ENCODE measurements at places on chromosomes 6 and 20. TPM values are rescaled to one million over a fixed set of nuclear protein-coding genes. Genes with fewer than 3 reads are reported as not detected.

GRCh38 chr6:63571361-63572043, 778 bp upstream of the LOC128125822 start:
- no peak for DNase-seq

DNA sequence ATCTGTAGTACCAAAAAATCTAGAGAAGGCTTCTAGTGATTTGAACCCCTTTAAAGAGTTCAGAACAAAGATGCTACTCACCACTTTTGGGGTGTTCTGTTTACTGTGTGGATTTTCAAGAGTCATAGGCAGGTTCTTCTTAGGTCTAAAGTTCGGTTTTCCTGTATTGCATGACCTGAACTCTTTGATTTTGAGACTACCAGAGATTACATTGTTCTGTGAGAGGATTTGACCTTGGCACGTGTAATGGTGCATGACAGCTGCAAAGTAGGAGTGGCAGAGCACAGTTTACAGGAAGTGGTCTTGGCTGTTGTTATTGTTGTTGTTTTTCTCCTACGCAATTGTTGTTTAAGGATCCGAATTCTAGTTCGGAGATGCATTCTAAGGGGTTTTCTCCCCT, 592.7 kb downstream of the EPHA7 start:
- no peak for DNase-seq

GRCh38 chr20:19213946-19214490, 1.6 kb downstream of the SLC24A3 start:
- DNase-seq = no peak

GRCh38 chr6:116512111-116512559, 696 bp downstream of the CALHM5 start:
- no peak for DNase-seq

The FAM83C gene
- total RNA-seq = not detected

The NT5DC1 gene
- 5.9 TPM for total RNA-seq

GRCh38 chr6:21067521-21067920, 526.0 kb upstream of the SOX4 start:
- DNase-seq = peak; percentile 64

- no peak for DNase-seq
These were observed 92.1 kb upstream of the GCM1 start for GRCh38 chr6:53240761-53241160.

DNA sequence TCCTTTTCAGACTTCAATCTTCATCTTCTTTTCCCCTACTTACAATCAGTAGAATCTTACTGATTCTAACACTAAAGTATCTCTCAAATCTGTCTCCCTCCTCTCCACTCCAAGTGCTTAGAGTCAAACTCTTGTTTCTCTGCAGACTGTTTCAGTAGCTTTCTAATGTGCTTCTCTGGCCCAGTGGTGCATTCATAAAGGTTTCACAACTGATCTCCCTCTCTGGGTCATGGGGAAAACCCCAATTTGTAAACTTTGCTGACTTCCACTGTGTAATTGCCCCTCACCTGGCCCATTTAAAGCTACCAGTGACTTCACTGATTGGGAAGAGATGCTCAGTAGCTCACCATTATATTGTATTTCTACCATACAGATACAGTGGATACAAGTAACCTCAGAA, 183.6 kb downstream of the FAXC start:
- no peak for DNase-seq

GRCh38 chr6:99514089-99514488, 1.1 kb downstream of the USP45 start:
- DNase-seq = no peak

DNA sequence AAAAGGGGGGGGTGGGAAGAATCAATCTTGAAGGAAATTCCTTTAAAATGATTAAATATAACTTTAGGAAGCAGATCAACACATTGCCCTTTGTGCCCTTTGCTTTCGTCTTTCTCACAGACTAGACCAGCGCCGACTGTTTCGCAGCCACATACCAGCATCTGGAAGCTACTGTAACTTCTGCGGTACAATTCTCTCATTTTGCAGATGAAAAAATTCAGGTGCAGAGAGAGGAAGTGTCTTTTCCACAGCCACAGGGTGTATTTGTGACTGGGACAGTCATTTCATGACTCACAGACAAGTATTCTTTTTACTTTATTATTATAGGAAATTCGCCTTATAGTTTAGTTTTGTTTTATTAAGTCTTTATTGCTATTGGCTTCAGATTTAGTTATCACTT, 84.2 kb downstream of the UST start:
- DNase-seq = no peak

DNA sequence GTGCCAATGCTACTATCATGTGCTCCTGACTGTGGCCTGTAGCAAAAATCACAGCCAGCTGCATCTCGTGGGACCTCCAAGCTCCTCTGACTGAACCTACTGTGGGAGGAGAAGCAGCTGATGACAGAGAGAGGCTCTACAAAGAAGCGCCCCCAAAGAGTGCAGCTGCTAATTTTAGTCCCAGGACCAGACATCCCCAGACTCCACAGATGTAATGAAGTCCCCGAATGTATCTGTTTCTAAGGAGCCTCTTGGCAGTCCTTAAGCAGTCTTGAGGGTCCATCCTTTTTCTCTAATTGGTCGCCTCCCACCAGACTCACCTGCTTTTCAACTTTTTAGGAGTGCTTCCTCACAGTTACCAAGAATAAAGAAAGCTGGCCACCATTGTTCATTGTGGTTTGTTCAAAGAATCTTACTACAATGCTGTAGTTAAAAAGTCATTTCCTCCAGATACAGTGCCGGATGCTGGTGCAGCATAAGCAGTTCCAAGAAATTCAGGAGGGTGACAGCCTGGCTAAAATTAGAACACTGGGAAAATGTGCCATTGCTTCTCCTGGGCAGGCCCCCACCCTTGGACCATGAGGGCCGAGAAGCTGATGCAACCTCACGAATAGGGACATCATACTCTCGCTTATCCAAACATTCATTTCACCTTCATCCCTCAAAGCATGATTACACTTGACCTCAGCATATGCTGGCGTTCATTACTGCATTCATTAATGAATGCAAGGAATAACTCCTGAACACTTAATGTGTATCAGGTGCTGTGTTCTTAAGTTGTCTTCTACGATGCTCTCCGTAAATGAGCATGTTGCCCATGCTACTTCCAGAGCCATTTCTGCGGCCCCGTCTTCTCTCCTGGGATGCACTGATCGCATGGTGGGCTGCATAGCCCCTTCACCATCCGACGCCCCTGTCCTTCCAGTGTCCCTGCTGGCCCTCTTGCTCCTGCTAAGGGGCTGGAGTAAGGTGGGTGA, 66.4 kb downstream of the LY86 start:
- no peak for DNase-seq

- no peak for DNase-seq
These were observed 116.5 kb downstream of the TCP11 start for GRCh38 chr6:35024551-35025054.

DNA sequence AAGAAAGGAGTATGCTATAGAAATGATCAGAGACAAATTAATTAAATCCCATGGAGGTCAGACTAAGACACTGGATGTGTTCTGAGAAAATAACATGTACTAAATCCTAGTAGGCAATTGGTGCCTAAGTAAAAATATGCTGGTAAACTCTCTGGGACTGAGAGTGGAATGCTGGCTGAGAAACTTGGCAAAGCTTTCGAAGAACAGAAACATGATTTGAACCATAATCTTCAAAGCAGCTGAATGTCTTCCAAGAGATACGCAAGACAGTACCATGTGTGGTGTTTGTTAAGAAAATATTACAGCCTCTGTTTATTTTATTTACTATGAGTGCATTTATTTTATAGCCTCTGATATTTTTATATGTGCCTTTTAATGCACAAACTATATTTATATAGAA, 55.2 kb downstream of the EFHC1 start:
- no peak for DNase-seq

The OXT gene
- not detected for total RNA-seq

DNA sequence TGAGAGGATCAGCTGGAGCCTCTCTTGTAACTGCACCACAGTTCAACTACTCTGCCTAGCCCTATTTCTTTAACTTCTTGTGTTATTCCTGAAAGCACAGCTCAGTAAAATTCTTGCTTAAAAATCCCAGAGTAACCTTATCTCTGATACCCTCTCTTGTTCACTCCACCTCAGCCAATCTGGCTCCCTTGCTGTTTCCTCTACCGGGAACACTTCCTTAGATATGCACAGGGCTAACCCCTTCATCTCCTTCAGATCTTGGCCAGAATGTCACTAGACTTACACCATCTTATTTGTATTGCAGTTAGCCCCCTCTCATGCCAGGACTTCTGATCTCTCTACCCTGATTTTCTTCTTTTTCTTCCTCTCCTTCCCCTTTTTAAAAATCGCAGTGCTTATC, 2.6 kb upstream of the ZKSCAN3 start:
- DNase-seq = no peak

- DNase-seq = no peak
These were observed 38.8 kb downstream of the SLC22A1 start for GRCh38 chr6:160160450-160160849.

The ASIP gene
- not detected for total RNA-seq

GRCh38 chr6:5566718-5567117, 305.4 kb downstream of the FARS2 start:
- DNase-seq = no peak

The SOBP gene
- total RNA-seq = 2.3 TPM

The SRC gene
- total RNA-seq = 20.6 TPM

GRCh38 chr20:47789764-47790579, 4.7 kb upstream of the SULF2 start:
- DNase-seq = no peak

GRCh38 chr6:109877028-109878004, 100.8 kb upstream of the GPR6 start:
- no peak for DNase-seq

The CTCFL gene
- total RNA-seq = not detected

DNA sequence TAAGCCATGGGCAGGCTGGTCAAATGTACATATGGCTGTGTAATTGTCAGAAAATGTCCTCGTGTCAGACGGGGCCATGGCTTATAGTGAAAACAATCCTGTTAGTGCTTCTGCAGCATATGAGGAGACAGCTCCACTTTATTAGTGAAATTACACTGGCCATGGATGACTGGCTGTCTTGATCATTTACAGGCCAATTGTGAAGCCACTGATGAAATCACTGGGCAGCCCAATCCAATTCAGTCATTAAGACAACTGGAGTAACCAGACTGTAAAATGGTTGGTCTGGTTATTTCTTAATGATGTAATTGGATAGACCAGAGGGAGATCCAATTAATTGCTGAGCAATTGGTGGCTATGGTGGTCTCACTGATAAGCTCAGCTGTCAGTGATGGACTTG, 749.5 kb downstream of the KIF16B start:
- no peak for DNase-seq

The TNFRSF6B gene
- 96.8 TPM for total RNA-seq

DNA sequence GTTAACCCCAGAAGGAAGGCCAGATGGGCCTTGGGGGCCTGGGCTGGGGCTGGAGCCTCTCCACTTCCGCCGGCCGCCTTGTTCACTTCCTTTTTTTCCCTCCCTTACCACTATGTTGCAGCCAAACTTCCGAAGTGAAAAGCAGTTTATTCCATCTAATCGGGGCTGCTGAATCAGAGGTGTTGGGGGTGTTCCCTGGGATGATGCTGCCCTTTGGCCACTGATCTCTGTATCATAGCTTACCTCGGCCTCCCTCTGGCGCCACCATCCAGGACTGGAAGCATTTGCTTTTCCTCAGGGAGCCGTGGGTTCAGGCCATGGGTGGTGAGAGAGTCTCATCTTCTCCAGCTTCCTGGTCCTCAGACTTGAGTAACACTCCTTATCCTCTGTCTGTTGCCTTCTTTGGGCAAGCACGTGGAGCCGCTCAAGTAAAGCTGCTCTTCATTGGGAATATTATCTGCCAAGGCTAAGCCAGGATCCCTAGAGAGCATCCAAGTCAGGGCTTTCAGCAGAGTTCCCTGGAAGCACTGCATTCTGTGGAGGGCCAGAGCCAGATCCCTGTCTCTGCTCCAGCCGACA, 39.6 kb downstream of the SLX4IP start:
- no peak for DNase-seq

The IFNGR1 gene
- 77.8 TPM for total RNA-seq

GRCh38 chr20:61634376-61635145, 382.5 kb downstream of the CDH4 start:
- DNase-seq = no peak

GRCh38 chr20:38640521-38640920, 38.9 kb downstream of the ARHGAP40 start:
- no peak for DNase-seq

DNA sequence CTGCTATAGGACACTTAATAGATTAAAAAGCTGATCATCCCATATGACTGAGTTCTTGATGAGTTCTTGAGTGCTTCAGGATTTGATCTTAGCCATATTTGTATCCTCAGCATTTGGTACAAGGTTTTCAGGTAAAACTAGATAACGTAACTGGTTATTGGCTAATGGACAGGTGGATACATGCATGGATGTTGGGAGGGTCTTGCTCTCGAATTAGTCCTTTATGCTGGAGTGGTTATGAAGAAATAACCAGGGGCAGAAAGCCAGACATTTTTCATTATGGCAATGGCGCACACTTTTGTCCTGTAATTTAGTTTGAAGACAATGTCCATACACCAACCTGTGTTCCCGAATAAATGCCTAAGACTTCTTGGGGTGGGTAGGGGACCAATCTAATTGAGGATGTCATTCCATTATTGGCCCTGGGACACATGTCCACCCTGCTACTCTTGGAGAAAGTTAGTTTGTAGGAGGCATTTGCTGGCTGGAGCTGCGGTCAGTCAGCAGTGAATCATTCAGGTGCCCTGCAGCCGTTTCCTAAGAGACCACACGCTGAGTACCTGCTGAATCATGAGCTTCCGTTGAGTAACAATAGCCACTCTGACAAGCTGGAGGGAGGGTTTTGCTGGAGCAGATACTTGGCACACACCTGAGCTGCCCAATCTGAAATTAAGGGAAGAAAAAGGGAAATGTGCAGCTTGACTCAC, 194.4 kb downstream of the FOXA2 start:
- DNase-seq = no peak

The GSTA3 gene
- not detected for total RNA-seq

DNA sequence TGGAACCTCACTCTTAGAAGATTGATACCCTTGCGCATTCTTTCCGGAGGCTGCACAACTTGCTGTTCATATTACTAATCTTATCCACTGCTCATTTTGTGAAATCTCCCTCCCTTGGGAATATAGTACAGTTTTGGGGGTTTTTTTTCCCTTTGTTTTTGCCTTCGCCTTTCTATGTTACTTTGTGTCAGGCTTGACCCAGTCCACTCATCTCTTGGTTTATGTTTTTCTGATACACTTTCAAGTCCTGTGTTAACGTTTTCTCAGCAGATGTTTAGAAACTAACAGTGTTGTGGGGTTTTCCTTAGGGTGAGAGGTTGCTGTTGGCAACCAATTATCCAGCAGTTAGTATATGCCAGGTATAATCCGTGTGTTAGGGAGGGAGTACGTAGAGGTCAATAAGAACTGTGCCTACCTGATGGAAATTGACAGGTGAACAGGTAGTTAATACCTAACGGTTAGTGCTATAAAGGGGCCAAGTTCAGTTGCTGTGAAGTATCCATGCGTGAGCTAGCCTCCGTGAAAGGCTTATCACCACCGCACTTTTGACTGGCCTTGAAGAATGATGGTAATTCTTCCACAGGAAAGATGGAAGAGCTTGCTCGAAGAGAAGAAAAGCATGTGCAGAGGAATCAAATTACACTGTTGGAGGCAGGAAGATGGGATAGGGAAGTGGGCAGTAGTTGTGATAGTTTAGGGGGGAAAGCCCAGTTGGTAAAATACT, 1.4 kb downstream of the NFYA start:
- DNase-seq = peak; percentile 20

GRCh38 chr6:11783524-11784064, 5.0 kb upstream of the ADTRP start:
- DNase-seq = no peak

Data from glomerular endothelial cell (primary cell).